ENCODE measurements at places on chromosomes 12 and 14. TPM values are rescaled to one million over a fixed set of nuclear protein-coding genes. Genes with fewer than 3 reads are reported as not detected.

DNA sequence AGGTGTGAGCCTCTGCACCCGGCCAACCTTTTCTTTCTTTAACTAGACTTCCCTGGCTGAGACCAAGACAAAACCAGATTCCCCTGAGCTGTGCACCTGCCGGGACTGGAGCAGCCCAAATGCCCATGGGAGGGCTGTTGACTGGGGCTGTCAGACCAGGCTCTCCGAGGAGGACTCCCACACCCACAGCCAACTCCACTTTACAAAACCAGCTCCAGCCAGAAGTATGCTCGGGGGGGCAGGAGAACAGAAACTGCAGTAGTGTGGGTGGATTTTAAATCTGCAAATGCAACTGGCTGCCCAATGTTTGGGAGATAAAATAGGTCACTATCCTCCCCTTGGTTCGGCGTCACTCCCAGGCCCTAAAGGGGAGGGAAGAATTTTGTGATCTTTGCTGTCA is 78.5 kb downstream of the VCPKMT start:
- no peak for ATAC-seq

DNA sequence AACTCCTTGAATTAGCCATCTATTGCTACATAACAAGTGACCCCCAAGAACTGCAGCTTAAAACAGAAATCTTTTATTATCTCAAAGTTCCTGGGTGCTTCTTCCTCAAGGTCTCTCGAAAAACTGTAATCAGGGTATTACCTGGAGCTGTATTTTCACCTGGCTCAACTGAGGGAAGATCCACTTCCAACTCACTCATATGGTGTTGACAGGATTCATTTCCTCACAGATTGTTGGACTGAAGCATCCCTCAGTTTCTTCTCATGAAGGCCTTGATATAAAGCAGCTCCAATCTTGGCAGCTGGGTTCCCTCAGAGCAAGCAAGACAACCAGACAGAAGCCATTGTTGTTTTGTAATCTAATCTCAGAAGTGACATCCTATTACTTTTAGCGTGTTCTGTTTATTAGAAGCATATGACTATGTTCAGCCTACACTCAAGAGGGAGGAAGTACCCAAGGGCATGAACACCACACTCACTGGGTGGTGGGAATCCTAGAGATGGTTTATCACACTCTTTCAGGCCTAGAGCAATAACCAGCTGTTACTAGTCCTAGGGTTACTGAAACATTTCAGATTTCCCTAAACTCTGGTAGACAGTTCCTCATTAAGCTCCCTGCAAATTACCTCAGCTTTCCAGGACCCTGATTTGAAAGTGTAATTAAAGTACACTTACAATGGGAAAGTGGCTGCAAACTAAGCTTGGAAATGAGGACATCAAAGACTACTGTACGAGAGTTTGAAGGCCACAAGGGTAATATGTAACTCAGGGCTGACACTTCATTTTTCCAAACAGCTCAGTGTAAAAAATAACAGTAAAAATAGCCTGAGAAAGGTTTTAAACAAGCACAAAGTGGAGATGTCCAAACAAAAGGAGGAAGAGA is 222.2 kb downstream of the SEC23A start:
- ATAC-seq: no peak

The OR6C2 gene
- 0.12 TPM for total RNA-seq

DNA sequence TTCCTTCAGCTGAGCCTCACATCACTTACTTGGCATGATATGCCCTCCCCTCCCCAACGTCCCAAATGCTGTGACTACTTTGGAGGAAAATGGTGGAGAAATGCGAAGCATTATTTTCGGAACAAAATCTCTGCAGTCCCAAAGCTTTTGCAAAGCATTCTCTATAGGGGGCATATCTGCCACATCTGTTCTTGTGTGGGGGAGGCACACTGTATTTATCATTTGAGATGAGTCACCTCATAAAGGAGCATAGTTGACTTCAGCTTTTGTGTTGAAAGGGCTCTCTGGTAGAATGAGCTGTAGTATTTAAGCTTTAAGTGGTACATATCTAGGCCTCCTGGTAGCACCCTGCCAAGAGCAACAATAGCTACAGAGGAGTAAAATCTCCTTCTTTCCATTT is 447.5 kb downstream of the ADAMTS20 start:
- no peak for ATAC-seq

GRCh38 chr12:2008677-2009076 is 4.4 kb upstream of the DCP1B start:
- no peak for ATAC-seq

- no peak for ATAC-seq
Measured at GRCh38 chr12:32201096-32201495, 94.4 kb downstream of the BICD1 start.
